ENCODE measurements at places on chromosomes 7 and 10.

- no peak for DNase-seq
These were observed 65.3 kb upstream of the AQP1 start for GRCh38 chr7:30846378-30846777.

GRCh38 chr10:132724446-132724845 is 61.5 kb downstream of the NKX6-2 start:
- DNase-seq: no peak

GRCh38 chr7:507623-508300 is 11.9 kb downstream of the PDGFA start:
- no peak for DNase-seq

GRCh38 chr7:2404714-2405119 is 1.3 kb downstream of the CHST12 start:
- DNase-seq: no peak

- no peak for DNase-seq
These were observed 39.7 kb upstream of the MTPN start for GRCh38 chr7:136016649-136017395.

DNA sequence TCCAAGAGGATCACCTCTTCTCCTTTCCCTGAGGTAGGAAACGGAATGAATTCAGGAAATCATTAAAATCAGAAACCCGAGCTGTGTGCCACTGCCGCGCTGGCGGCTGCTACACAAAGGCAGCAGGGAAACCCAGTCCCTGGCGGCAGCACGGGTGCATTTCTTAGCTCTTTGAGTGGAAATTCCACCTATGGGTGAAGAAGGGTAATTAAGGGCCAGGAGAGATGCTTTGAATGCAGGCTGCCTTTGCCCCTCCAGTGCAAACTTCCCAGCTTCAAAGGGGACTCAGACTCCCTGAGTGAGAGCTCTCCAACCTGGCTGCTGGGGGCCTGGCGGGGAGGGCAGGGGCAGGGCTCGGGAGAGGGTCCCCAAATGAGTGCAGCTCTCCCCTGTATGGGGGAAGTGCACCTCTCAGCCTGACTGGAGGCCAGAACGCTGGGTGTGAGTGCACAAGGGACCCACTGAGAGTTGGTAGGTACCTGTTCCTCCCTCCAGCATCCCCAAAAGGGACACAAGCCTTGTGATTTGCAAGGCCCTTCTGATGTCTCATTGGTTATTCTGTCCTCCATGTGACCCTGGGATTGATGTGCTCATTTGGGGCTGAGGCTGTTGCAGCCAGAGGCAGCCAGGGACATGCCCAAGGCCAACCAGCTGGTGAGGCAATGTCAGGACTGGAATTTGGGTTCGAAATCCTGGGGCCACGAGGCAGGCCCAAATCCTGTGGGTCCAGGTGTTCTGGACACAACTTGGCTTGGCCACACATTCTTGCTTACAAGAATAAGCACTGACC is 16.3 kb upstream of the ZMIZ1 start:
- DNase-seq: peak; percentile 17

- no peak for DNase-seq
These were observed 166.3 kb downstream of the ARHGAP12 start for GRCh38 chr10:31762316-31762715.

Data from cardiac fibroblast (primary cell).